ENCODE measurements at places on chromosomes 7 and 10. TPM values are rescaled to one million over a fixed set of nuclear protein-coding genes. Genes with fewer than 3 reads are reported as not detected.

MRLN gene
- 1.3 TPM for total RNA-seq

RAPGEF5 gene
- 77.0 TPM for total RNA-seq

CRHR2 gene
- total RNA-seq: 2.8 TPM

DDX21 gene
- total RNA-seq: 36.6 TPM

CNPY1 gene
- not detected for total RNA-seq

MNX1 gene
- not detected for total RNA-seq

EBLN1 gene
- not detected for total RNA-seq

GPR26 gene
- 2.8 TPM for total RNA-seq

ADAMTS14 gene
- total RNA-seq: 0.31 TPM

ABCB8 gene
- 67.6 TPM for total RNA-seq

PLXNA4 gene
- 227 TPM for total RNA-seq

GPC2 gene
- 67.3 TPM for total RNA-seq

CTTNBP2 gene
- total RNA-seq: 145 TPM

TAS2R5 gene
- total RNA-seq: 13.5 TPM

JAZF1 gene
- total RNA-seq: 45.1 TPM

ELN gene
- total RNA-seq: 6.9 TPM

ING3 gene
- total RNA-seq: 29.4 TPM

ANKRD61 gene
- total RNA-seq: not detected

MSMB gene
- total RNA-seq: not detected

SPDYE6 gene
- total RNA-seq: not detected

SLC16A9 gene
- total RNA-seq: 9.4 TPM

Measured in parietal lobe (tissue), 2 donors.